Subcutaneous adipose tissue (tissue), 4 donors: ENCODE measurements at places on chromosomes 13 and 19. TPM values are rescaled to one million over a fixed set of nuclear protein-coding genes. Genes with fewer than 3 reads are reported as not detected.

XAB2 gene
- 40.5 TPM for total RNA-seq

RNF113B gene
- not detected for total RNA-seq

KIR3DL2 gene
- not detected for total RNA-seq

CATSPERD gene
- not detected for total RNA-seq

ZNF439 gene
- 5.1 TPM for total RNA-seq

MBD3L3 gene
- total RNA-seq: not detected
